ENCODE measurements at places on chromosomes 6 and 20.

GRCh38 chr20:14012671-14013070 is 17.4 kb downstream of the MACROD2 start:
- no peaks in the 10 kb centered on the region for H3K4me1 ChIP-seq
- no peak overlapping the region for H3K4me3 ChIP-seq
- no peak overlapping the region for H3K27ac ChIP-seq
- H3K27me3 ChIP-seq = no peaks in the 10 kb centered on the region
- no peaks in the 10 kb centered on the region for H3K36me3 ChIP-seq
- no peak for DNase-seq

DNA sequence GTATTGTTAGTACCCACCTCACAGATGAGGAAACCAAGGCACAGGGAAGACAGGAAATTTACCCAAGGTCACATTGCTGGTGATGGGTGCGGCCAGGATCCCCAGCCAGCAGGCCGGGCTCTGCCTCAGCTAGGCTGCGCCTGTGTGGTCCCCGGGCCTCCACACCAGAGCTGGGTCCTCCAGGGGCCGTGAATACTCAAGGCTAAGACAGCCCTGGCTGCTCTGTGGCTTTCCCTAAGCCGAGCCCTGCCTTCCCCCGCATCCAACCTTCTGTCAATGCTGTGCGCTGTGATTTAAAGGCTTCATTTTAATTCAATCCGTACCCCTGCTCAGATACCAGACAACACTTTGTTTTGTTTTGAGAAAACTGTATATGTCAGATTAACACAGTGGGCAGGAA is 246.7 kb downstream of the TTLL2 start:
- peaks cover 22% of the 10 kb centered on the region for H3K27me3 ChIP-seq
- H3K4me1 ChIP-seq = no peaks in the 10 kb centered on the region
- DNase-seq = no peak
- H3K4me3 ChIP-seq = no peak overlapping the region
- H3K36me3 ChIP-seq = no peaks in the 10 kb centered on the region
- H3K27ac ChIP-seq = no peak overlapping the region

DNA sequence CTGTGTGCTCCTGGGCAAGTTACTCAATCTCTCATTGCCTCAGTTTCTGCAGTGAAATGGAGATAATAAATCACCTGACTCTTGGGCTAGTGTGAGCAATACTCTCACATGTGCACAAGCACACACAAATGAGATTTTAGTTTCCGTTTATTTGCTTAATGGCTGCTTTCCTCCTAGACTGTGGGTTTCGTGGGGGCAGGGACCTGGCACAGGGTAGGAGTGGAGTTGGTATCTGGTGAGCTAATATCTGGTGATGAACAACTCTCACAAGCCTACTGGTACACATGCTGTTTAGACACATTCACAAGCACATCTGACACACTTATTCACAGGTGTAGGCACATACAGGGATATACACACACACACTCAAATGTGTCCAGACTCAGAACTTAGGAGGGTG is 73.8 kb downstream of the TOX2 start:
- H3K36me3 ChIP-seq = no peaks in the 10 kb centered on the region
- H3K4me3 ChIP-seq = no peak overlapping the region
- no peak overlapping the region for H3K27ac ChIP-seq
- DNase-seq = no peak

DNA sequence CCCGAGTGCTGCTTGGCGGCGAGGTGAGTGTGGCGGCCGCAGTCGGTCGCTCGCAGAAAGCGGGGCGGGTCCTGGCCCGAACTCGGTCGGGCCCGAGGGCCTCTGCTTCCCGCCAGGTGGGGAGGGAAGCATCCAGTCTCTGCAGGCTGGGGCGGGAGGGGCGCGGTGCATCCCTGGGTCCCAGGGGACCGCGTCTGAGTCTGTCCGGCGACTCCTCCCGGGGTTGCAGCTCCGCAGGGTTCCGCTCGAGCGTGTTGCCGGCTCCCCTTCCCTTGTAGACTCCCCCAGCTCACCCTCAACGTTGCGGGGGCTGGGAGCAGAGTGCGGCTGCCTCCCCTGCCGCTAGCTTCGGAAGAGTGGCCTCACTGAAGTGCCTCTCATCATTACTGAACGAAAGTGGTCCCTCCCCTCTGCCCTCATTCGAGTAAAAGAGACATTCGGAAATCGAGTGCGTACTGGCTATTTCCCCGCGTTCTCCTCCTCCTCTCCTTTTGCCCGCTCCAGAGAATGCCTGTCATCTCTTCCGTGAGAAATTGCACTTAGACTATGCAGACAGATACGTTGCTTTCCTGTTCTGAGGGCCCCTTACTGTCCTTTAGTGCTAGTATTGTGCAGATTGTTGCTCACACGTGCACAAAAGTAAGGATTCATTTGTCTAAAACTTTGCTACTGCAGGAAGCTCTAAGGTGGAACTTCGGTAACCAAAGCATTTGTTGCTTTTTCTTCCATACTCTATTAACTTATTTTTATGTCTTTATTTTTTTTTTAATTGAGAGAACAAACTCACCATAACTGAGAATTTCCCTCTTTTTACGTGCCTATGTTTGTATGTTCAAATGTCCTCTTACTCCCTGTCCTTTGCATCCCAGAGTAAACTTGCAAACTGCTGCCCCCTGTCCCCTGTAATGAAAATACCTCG is 751 bp downstream of the MAP3K4 start:
- peaks cover 16% of the 10 kb centered on the region for H3K4me1 ChIP-seq
- no peaks in the 10 kb centered on the region for H3K27me3 ChIP-seq
- H3K36me3 ChIP-seq = no peaks in the 10 kb centered on the region
- peak; percentile 42 for DNase-seq
- peak overlapping the region; percentile 88 for H3K27ac ChIP-seq
- peak overlapping the region; percentile 95 for H3K4me3 ChIP-seq

- no peak overlapping the region for H3K4me3 ChIP-seq
- H3K36me3 ChIP-seq = no peaks in the 10 kb centered on the region
- H3K27me3 ChIP-seq = no peaks in the 10 kb centered on the region
- no peaks in the 10 kb centered on the region for H3K4me1 ChIP-seq
- DNase-seq = no peak
Measured at GRCh38 chr6:10030942-10031537, 383.8 kb downstream of the TFAP2A start.

DNA sequence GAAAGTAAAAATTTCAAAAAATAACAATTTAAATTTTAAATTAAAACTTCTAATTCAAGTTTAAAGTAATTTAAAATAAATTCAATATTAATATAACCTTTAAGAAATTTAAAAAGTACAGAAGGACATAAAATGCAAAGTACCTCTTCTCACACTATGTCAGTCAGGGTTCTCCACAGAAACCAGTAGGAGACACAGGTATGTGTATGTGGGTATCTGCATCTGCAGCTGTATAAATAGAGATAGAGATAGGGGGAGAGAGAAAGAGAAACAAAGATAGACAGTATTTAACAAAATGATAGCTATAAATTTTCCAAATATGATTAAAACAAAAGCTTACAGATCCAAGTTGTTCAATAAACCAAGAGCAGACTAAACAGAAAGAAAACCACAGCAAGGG is 190.8 kb downstream of the ERMARD start:
- no peaks in the 10 kb centered on the region for H3K36me3 ChIP-seq
- no peak for DNase-seq
- no peaks in the 10 kb centered on the region for H3K4me1 ChIP-seq
- no peak overlapping the region for H3K27ac ChIP-seq
- no peaks in the 10 kb centered on the region for H3K27me3 ChIP-seq
- H3K4me3 ChIP-seq = no peak overlapping the region

GRCh38 chr6:151651639-151652038 is 155.8 kb upstream of the ESR1 start:
- H3K4me1 ChIP-seq = no peaks in the 10 kb centered on the region
- no peak overlapping the region for H3K27ac ChIP-seq
- no peaks in the 10 kb centered on the region for H3K27me3 ChIP-seq
- no peak overlapping the region for H3K4me3 ChIP-seq

- H3K27ac ChIP-seq = no peak overlapping the region
- no peaks in the 10 kb centered on the region for H3K27me3 ChIP-seq
- no peak for DNase-seq
- H3K36me3 ChIP-seq = no peaks in the 10 kb centered on the region
Measured at GRCh38 chr6:134347885-134348805, 30.2 kb upstream of the SGK1 start.

DNA sequence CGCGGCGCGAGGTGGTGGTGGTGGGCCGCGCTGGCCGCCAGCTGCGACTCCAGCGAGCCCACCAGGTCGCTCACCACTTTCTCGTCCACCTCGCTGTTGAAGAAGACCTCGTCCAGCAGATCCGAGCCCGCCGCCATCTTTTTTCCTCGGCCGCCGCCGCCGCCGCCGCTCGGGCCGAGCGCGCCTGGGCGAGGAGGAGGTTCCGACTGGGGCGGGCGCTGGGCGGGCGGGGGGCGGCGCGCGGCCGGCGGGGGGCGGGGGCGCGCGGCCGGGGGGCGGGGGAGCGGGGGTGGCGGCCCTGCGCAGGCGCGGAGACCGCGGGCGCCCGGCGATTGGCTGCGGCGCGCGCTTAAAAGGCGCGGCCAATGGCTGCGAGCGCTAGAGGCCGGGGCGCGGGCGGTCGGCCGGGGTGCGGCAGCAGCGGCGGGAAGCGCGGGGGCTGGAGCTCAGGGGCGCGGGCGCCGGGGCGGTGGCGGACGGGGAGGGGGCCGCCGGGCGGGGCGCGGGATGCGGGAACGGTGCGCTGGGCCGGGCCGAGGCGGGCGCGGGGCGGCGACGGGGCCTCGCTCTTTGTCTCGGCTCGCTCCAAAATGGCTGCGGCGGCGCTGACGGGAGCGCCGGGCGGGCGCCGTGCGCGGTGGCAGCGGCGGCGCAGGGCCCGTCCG is at the start of gene TAF4:
TAF4 (minus strand) TSS at position 208 of the 665 bp plus-strand sequence; CDS start at position 137, 71 bp downstream.
- no peaks in the 10 kb centered on the region for H3K36me3 ChIP-seq
- H3K4me3 ChIP-seq = peak within 1 kb of the TSS; percentile 64
- peaks cover 44% of the 10 kb centered on the region for H3K4me1 ChIP-seq
- H3K27me3 ChIP-seq = peaks cover 9% of the 10 kb centered on the region
- DNase-seq = peak; percentile 75

GRCh38 chr6:146123616-146124015 is 94.8 kb downstream of the GRM1 start:
- H3K27ac ChIP-seq = no peak overlapping the region
- no peaks in the 10 kb centered on the region for H3K4me1 ChIP-seq
- no peak for DNase-seq
- no peaks in the 10 kb centered on the region for H3K36me3 ChIP-seq
- H3K27me3 ChIP-seq = no peaks in the 10 kb centered on the region
- H3K4me3 ChIP-seq = no peak overlapping the region

GRCh38 chr6:2072453-2072852 is 173.0 kb downstream of the GMDS start:
- no peaks in the 10 kb centered on the region for H3K4me1 ChIP-seq
- H3K27ac ChIP-seq = no peak overlapping the region
- no peak overlapping the region for H3K4me3 ChIP-seq
- DNase-seq = no peak

DNA sequence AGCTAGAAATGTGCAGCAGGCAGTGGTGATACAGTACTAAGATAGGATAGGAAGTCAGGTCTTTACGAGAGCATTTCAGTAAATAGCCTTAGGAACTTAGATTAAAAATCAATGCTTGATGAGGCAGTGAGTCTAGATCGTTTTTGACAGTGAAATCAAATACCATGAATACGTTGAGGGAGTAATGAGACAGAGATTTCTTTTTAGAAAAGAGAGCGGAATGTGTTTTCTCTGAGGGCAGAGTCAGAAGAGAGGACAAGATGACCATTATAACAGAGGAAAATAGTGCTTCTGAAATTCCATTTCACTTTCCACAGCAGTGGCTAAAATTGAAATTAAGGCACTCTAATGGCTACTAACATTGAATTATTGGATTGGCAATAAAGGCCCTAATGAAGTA is 339.6 kb downstream of the UTRN start:
- no peaks in the 10 kb centered on the region for H3K36me3 ChIP-seq
- no peak for DNase-seq
- H3K27me3 ChIP-seq = no peaks in the 10 kb centered on the region
- no peaks in the 10 kb centered on the region for H3K4me1 ChIP-seq
- H3K4me3 ChIP-seq = no peak overlapping the region

DNA sequence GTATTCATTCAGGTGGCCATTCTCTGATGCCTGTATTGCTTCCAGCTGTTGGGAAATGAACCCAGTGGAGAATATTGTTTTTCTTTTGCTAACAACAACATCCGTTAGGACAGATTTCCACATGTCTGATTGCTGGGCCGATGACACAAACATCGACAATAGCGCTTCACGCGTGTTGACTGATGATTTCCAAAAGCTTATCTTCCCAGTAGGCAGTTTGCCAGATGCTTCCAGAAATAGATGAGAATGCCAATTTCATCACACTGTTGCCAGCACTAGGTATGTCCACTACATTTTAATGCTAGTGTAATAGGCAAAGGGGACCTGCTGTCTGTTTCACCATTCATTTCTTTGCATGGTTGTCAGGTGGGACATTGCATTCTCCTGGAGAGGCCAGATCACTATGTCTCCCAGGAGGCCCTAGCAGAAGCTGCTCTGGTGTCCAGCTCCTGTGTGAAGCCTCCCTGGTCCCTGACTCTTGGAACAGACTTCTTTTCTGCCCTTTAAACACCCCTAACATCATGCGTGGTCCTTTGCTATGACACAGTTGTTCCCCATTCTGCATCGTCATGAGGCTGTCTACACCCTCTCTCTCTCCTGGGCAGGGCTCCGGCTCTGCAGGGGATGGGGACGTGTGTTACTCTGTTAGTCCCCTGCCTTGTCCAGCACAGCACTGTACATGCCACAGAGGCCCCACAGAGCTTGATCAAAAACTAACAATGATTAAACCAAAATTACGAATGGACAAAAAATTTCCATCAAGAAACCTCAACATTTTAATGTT is 181.6 kb downstream of the CDH26 start:
- H3K4me3 ChIP-seq = no peak overlapping the region
- DNase-seq = no peak
- no peaks in the 10 kb centered on the region for H3K36me3 ChIP-seq
- H3K4me1 ChIP-seq = no peaks in the 10 kb centered on the region
- no peaks in the 10 kb centered on the region for H3K27me3 ChIP-seq
- H3K27ac ChIP-seq = no peak overlapping the region

DNA sequence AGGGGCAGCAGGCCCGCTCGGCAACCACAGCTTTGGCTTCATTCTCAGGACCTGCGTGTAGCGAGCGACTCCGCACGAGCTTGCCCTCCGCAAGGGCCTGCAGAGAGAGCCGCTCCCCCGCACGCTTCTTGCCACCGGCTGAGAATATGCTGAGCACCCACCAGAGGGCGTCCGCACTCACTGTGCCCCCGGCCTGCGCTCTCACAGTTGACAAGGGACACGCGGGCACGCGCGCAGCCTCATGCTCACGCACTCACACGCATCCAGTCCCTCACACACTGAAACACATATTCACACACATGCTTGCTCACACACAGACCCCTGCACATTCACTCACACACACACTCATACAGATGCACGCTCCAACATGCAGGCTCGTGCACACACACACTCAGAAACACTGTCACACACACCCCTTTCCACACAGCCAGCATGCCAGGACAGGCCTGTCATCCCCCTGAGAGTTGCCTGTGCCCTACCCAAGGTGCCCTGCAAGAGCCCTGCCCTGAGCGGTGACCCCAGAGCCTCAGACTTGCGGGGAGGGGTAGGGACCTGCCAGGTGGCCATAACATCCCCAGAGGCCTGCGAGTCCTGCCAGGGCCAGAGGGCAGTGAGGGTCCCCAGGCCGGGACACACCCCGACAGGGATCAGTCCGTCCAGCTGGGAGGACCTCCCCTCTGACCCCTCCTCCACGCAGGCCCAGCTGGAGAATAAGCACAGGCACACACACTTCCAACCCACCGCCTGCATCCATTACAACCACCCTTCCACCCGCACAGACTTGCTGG is 174.1 kb downstream of the BMP7 start:
- H3K4me3 ChIP-seq = no peak overlapping the region
- no peaks in the 10 kb centered on the region for H3K36me3 ChIP-seq
- H3K4me1 ChIP-seq = peaks cover 20% of the 10 kb centered on the region
- no peaks in the 10 kb centered on the region for H3K27me3 ChIP-seq
- H3K27ac ChIP-seq = no peak overlapping the region
- peak; percentile 34 for DNase-seq
